ENCODE measurements at places on chromosomes 2 and 18.

DNA sequence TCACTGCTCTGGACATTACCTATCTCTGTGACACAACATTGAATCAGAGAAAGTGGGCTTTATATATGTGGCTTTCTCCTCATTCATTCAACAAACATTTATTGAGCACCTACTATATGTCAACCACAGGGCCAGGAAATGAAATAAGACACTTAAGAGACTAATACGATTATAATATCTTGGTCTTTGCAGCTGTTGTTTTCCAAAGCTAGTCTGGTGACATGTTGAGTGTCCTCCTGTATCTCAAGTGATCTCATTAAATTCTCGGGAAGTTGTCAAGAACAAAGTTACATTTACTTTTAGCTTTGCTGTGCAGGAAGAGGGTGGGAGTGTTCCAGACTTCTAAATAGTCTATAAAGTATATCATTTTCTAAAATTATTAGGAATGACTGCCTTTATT lies 164.6 kb upstream of the SP5 start:
- DNase-seq: no peak

DNA sequence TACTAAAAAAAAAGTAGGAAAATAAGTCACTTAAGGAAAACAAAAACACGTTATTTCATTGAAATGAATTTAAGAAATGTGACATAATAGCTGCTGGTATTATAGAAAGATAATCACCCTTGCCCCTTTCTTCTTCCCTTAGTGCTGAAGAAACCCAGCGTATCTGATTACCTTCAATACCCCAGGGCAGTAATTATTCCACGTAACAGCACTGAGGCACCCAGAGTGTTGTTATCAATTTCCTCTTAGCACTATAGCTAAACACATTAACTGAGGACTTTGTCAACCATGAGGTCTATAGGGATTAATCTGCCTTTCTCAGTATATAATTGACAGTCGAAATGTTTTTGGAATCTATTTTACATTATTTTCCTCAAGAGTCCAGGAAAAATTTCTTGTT lies 180.0 kb upstream of the NXPH2 start:
- DNase-seq: no peak

GRCh38 chr18:51890762-51891161 lies 449.2 kb upstream of the DCC start:
- DNase-seq: peak; percentile 28

- no peak for DNase-seq
Measured at GRCh38 chr18:26119246-26119645, 14.4 kb upstream of the PSMA8 start.

- no peak for DNase-seq
Measured at GRCh38 chr2:137813176-137813575, 151.1 kb upstream of the HNMT start.

DNA sequence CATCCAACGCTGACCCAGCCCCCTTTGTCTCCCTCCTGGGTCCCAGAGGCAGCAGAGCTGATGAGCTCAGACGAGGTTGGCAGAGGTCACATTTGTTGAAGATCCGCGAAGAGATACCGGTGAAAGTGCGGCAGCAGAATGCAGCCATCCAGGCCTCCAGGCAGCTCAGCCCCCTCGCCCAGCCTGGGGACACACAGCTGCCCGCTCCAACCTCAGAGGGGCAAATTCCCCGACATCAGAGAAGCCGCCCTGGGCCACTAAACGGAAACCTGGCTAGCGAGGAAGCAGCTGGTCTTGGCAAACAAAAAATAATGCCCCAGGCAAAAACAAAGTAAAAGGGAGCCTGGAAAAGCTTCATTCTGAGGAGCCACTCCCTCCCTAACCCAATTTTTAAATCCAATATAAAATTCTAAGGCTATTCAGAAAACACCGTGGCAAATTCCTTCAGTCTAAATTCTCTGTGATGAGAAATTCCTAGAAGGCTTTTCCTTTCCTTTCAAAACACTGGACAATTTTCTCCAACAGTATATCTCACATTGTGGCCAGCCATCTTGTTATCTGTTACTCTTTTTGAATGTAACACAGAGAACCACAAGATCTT lies 262.4 kb downstream of the SS18 start:
- DNase-seq: peak; percentile 58

DNA sequence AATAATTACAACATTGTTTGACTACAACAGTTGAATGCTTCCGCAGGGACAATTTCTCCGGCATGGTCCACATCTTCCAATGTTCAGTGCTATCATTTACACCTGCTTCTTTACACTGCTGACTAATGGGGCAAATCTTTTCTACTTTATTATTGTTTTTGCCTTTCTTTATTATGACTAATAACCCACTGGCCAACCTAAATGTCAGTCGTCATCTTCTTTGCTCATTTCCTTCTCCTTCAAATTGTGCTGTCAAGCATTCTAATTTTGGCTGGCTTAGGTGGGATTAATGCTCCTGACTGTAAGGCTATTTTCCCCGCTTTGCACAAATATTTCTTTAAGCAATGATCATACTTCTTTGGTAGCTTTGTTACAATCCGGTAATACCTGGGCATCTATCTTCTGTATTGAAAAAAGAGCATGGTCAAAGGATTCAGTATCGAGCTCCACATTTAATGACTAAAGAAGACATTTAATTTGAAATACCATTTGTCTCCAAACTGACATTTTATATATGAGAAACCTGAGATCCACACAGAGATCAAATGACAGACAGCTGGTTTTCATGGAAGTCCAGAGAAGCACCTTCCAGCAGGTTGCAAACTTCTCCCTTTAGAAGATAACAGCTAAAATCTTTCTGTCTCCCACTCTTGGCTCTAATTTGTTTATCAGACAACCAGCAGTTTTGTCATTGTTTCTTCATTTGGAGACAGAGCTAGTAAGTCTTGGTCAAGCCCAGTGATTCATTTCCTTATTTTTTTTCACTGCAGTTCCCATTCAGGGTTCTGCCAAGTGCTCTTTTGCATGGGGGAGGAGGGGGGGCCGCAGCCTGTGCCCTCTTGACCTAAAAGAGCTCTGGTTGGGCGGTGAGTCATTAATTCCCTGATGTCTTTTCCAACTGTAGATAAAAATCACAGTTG lies 132.9 kb downstream of the SOCS6 start:
- peak; percentile 86 for DNase-seq

- peak; percentile 86 for DNase-seq
Measured at GRCh38 chr2:147636238-147636882, 208.5 kb upstream of the ACVR2A start.

DNA sequence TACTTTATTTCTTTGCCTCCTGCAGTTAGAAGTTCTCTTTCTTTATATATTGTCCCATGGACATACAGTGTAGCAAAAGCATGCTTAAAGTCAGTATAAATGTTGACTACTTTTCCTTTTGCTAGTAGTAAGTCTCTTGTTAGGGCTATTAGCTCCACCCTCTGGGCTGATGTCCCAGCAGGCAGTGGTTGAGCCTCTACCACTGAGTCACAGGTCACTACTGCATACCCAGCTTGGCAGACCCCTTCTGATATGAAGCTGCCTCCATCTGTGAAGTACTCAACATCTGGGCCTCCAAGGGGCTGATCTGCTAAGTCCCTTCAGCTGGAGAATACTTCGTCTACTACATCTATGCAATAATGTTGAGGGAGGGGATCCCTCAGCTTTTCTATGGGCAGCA lies 61.0 kb upstream of the SLC35G4 start:
- no peak for DNase-seq

- DNase-seq: no peak
Measured at GRCh38 chr2:88199912-88200682, 30.0 kb downstream of the THNSL2 start.
